ENCODE measurements at places on chromosomes 5 and 9.

DNA sequence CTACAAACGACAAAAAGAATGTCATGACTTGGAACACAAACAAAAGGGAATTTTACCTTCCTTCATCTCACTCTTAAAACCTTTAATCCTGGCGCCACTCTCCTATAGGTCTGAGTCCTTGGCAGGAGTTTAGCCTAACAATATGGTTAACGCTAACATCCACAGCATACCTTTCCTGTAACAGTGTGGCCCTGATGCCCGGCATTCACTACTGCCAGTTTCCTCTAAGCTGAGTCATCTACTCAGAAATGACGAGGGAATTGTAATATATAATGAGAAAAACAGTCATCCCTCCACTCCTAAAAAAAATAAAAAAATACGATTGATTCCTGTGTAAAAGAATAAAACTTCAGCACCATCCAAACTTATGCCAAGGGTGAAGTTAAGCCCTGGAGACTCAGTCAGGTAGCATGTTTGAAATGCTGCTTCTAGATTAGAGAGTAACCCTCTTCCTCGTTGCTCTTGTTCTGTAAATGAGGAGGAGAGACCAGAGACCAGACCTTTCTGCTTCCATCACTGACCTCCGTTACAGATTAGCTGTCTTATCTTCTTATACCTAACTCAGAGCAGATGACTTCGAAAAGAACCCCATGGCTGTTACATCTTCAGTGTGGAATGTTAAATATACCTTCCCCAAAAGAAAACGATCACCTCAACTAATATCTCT, 37.4 kb downstream of the CCDC125 start:
- peak; percentile 14 for DNase-seq

DNA sequence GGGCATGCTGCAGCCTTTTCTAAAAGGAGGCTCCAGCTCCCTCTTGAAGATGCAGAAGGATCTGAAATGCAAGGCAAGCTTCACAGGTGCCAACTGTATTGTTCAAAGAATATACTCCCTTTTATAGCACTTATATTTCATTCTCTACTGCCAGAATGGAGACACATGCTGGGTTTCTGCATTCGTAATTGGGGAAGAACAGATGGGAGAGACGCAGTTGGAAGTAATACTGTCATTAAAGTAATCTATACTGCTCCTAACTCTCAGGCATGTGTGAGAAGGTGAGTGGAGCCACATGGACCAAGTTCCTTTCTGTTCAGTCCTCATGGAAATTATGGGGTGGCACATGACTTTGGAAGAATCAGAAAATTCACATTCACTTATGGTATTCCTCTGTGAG, 226.4 kb downstream of the TRIM32 start:
- no peak for DNase-seq

GRCh38 chr9:19481971-19482404, 73.2 kb downstream of the ACER2 start:
- no peak for DNase-seq

DNA sequence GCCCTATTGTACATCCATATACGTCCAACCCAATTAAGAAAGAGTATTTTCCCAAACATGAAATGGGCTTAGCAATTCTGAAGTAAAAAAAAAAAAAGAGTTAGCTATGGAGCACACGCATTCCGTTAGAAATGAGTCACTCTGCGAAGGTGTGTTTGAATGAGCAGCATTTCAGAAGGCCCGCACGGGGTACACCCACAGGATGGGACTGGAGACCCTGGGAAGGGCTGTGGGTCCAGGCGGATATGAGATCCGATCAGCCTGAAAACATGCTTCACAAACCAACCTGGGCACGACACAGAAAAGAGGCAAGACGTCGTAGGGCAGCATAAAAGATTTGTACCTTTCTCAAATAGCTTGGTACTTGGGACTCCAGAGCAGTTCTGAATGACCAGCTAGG, 173.9 kb upstream of the KLF9 start:
- DNase-seq, result no peak

- no peak for DNase-seq
These were observed 47.1 kb downstream of the SSBP2 start for GRCh38 chr5:81703840-81704239.

GRCh38 chr5:181221792-181222629, 1.1 kb upstream of the TRIM41 start:
- peak; percentile 99 for DNase-seq

- DNase-seq, result no peak
These were observed 3.3 kb downstream of the OTULIN start for GRCh38 chr5:14667770-14668169.

- no peak for DNase-seq
These were observed 190.5 kb upstream of the PPP1R26 start for GRCh38 chr9:135289081-135289491.

DNA sequence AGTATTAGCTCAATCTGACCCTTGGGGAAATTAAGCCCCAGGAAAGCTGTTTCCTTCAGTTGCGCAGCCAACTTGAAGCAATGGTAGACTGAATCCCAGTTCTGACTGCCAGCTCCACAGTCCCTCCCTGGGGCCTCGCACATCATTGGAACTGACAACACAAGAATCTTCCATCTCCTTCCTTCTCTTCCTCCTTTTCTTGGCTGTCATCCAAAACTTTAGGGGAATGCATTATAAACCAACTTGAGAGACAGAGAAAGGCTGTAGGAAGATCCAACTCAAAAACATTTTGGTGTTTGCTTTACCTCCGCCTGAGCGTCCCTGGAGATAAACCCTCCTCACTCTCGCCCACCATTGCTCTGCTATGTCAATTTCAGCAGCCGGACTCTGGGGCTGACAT, 16.6 kb downstream of the KCNIP1 start:
- no peak for DNase-seq

GRCh38 chr5:150105928-150106615, 19.7 kb upstream of the CSF1R start:
- no peak for DNase-seq

DNA sequence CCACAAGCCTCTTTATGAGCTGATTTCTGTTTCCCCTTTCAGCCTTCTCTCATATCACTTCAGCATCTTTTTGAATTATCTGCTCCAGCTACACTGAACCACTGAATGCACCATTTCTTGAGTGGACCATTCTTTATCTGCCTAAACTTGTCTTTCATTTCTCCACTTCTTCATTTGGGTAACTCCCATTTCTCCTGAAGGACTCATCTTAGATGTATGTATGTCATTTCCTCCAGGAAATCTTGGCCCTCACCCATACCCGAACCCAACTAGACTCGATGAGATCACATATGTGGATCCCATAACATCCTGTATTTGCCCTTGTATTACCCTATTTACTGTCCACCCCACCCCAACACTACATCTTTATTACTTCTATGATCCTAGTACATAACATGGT, 249.8 kb downstream of the KIF4B start:
- no peak for DNase-seq

DNA sequence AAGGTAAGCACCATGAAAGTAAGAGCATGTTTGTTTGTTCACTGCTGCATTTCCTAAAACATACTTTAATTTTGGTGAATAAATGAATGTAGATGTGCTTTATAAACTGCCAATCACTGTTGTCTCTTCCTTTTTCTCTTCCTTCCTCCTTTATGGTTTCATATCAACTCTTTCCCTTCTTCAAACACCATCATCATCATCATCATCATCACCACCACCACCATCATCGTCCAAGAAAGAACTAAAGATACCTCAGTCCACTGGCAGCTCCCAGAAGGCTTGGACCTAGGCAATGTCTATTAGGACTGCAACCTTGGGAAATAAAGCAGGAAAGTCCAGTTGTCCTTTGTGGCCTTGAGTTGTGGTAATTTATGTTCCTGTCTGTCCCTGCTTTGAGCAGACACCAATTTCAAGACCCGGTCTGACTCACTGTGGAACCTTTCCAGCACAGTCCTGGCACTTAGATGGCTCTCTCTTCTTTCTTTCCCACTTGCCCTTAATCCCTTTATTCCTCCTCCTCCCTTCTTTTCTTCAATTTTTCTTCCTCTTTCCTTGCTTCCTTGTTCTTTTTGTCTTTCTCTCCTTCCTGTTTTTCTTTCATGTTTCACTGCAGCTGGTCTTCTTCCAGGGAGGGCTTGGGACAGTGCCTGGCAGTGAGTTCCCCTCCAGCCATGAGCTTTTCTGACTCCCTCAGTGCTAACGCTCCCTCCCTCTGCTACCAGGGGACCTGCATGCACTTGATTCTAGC, 99.3 kb downstream of the ANGPTL2 start:
- DNase-seq, result no peak

DNA sequence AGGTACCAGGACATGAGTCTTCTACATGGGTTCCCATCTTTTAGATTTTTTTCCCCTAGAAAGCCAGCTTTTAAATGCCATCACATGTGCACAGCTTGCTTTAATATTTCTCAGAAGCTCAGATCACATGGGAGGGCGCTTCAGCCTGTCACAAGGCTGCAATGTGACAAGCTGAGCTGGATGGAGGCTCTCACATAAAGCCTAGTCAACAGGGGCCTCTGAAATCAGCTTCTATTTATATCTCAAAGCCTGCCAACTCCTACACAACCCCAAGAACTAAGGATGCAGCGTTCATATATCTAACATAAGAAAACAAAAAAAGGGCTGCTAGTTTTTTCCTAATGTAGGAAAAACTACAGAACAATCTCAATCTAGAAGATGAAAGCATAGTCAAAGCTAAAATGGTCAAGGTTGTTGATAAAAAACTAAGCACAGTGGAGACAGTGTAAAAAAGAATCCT, 2.3 kb downstream of the ZFAND5 start:
- peak; percentile 58 for DNase-seq

DNA sequence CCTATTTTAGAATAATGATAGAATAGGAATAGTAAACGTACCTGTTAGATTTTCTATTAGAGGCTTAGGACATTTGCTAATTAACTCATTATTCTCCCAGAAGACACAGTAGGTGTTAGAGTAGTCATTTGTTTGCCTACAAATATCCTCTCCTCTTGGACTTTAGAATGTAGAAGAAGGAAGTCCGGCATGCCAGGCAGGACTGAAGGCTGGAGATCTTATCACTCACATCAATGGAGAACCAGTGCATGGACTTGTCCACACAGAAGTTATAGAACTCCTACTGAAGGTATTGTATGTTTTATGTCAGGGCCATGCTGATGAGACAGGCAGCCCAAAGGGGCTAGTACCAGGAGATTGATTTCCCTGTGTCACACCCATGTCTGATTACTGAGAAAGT, 43.3 kb downstream of the CD180 start:
- DNase-seq, result no peak

DNA sequence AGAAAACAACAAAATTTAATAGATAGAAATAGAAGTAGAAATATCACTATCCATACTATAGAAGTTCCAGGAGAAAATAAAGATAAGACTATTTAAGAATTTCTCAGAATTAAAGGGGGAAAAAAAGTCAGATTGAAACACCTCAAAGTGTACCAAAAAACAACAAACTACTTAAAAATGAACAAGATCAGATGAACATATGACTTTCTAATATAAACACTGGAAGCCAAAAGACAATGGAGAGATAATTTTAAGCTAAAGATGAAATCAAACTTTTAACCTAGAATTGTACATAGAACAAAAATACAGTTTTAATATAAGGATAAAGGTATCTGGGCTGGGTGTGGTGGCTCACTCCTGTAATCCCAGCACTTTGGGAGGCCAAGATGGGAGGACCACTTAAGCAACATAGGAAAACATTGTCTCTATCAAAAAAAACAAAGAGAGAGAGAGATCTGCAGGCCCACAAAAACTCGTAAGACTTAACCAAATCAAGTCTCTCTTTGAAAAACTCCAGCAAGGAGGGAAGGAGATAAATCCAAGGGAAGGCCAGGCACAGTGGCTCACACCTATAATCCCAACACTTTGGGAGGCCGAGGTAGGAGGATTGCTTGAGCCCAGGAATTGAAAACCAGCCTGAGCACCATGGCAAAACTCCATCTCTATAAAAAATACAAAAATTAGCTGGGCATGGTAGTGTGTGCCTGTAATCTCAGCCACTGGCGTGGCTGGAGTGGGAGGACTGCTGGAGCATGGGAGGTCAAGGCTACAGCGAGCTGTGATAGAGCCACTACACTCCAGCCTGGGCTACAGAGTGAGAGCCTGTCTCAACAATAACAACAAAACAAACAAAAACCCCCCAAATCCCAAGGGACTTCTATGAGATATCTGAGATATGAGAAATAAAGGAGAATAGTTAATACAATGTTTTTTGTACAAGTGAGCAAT, 32.4 kb downstream of the ABHD17B start:
- DNase-seq, result no peak

- DNase-seq, result no peak
These were observed 8.1 kb upstream of the MAT2B start for GRCh38 chr5:163497315-163497714.

- no peak for DNase-seq
These were observed 1.5 kb upstream of the ANKH start for GRCh38 chr5:14873093-14873492.

GRCh38 chr5:69137807-69138206, 29.1 kb upstream of the CCNB1 start:
- no peak for DNase-seq

- no peak for DNase-seq
These were observed 457.9 kb downstream of the ENC1 start for GRCh38 chr5:74182603-74183002.

DNA sequence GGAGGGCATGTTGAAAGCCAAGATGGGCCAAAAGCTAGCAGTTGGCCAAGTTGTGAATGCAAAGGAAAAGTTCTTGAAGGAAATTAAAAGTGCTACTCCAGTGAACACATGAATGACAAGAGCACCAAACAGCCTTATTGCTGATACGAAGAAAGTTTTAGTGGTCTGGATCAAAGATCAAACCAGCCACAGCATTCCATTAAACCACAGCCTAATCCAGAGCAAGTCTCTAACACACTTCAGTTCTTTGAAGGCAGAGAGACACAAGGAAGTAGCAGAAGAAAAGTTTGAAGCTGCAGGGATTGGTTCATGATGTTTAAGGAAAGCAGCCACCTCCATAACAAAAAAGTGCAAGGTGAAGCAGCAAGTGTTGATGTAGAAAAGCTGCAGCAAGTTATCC, 71.6 kb downstream of the ERCC6L2 start:
- DNase-seq, result peak; percentile 35

- no peak for DNase-seq
These were observed 149.3 kb downstream of the GNAQ start for GRCh38 chr9:77882294-77882693.

GRCh38 chr9:34372467-34373011, 4.2 kb downstream of the MYORG start:
- DNase-seq, result no peak

DNA sequence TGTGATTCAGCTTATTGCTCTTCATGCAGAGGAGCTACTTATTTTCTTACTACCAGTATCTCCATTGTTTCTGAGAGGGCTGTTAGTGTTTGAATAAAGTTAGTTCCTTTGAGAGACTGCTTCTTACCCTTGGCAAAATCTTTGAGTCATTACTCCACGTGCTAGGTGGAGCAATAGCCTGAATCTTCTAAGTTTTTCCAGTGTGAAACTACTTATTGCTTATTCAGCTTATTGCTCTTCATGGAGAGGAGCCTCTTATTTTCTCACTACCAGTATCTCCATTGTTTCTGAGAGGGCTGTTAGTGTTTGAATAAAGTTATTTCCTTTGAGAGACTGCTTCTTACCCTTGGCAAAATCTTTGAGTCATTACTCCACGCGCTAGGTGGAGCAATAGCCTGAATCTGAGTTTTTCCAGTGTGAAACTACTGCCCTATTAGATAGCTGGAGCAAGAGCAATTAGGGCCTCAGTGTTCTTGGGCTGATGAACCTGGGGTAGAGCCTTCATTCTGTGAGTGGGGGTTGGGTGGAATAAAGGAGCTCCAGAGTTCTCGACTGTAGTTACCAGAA, 41.9 kb downstream of the GPBP1 start:
- DNase-seq, result no peak
